ENCODE measurements at places on chromosomes 13 and 19.

GRCh38 chr13:44040070-44040817, 160.5 kb downstream of the LACC1 start:
- no peak for DNase-seq

GRCh38 chr19:8486661-8487136, 15.7 kb downstream of the PRAM1 start:
- no peak for DNase-seq

DNA sequence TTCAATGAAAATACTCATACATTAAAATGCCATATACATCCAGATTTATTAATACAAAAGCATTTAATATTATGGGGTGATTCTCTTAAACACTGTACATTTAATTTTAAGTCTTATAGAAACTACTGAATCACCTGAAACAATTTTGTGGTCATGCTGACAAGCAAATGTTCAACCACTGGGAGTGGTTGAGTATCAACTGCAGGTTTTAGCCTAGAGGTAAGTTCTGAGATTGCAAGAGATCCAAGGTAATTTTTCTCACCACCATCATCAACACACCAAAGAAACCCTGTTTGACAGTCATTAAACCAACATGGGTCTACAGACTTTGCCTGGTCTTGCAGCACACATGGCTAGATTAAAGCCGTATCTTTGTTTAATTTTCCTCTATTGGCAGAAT, 196.3 kb downstream of the LHFPL6 start:
- no peak for DNase-seq

- DNase-seq = no peak
These were observed 8.2 kb downstream of the CAPN12 start for GRCh38 chr19:38736036-38736412.

- no peak for DNase-seq
These were observed 63.9 kb downstream of the GPC6 start for GRCh38 chr13:93290503-93290902.

DNA sequence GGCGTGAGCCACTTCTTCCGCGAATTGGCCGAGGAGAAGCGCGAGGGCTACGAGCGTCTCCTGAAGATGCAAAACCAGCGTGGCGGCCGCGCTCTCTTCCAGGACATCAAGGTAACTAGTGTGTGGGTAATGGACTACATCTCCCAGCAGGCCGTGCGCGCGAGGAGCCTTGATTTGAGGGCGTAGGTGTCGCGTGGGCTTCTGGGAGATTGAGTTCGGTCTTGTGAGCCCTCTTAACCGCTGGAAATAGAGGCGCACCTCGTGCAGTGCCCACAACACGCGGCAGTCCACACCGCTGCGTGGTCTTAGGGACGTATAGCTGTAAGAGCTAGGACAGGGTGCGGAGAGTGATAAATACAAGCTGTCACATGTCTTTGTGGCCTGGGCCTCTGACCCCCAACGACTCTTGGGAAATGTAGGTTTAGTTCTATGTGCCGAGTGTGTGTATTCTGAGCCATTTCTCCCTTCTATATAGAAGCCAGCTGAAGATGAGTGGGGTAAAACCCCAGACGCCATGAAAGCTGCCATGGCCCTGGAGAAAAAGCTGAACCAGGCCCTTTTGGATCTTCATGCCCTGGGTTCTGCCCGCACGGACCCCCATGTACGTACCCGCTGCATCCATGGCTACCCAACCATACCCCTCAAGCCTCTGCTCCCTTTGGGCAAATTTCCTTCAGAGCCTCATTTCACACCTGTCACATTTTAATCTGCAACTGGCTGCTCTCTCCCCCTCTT, 864 bp downstream of the FTL start:
- DNase-seq = no peak

DNA sequence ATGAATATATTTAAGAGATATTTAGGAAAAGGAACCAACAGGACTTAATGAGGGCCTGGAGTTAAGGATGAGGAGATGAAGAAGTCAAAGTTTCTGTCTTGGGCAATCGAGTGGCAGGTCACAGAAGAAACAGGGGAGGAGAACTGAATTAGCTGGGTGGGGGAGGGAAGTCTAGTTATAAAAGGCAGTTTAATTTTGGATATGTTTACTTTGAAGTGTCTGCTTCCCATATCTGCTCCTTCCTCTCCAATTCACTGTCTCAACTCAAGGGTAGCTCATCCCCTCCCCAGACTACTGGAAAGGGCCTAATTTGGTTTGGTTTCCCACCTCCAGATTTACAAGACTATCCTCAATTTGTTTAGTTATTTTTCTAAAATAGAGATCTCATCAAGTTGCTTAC, 195.9 kb downstream of the VWA8 start:
- no peak for DNase-seq
